AG09309 (cell line): ENCODE measurements at places on chromosomes 7 and 10.

DNA sequence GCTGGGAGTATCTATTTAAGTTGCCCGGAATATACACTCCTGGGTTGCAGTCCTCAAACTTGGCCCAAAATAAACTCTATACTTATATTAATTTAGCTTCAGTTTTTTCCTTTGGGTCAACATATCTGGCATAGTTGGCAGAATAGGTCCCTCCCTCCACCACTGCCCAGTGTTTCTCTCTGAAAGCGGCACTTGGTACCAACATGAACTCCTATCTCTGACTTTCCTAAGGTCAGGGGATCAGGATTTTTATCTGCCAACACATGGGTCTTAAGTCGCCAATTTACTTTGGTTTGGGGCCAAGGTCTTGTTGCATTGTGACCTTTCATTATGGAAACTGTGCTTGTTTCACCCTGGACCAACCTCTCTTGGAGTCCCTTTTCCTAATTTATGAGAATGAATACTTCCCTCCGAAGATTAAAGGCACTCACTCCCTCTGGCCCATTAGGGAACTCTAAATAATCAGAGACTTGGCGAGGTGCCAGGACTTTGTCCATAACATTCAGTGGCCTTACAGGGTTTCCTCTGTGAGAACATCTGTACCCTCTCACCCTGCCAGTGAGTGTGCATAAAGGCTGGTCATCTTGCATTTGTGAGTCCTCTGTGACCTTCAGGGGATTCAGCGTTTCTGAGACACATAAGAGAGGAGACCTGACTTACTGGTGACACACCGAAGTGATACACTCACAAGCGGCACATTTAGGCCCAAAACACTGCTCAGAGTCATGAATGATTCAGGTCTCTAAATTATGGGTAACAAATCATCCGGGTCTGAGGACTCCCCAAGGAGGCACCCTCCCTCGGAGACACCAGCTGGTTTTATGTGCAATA lies 19.7 kb upstream of the FKBP9 start:
- DNase-seq: no peak

GRCh38 chr10:89644691-89644966 lies 413 bp downstream of the PANK1 start:
- no peak for DNase-seq

- no peak for DNase-seq
These were observed 23.4 kb upstream of the ABCB4 start for GRCh38 chr7:87498893-87499292.

DNA sequence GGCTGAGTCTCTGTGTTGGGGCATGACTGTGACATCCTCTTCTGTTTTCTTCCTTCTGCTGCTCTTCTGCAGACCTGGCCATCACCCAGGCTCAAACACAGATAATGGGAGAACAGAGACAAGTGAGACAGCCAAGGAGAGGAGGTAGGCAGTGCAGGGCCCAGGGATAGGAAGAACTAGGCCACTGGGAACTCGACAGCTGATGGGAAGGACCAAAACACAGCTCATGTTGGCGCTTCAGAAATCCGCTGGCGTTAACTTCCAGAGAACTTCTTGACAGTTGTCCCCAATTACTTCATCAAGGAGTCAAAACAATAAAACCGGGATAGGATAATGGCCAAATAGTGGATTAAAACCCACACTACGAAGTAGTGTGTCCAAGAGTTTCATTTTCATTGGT lies 97.0 kb upstream of the PALS2 start:
- no peak for DNase-seq

DNA sequence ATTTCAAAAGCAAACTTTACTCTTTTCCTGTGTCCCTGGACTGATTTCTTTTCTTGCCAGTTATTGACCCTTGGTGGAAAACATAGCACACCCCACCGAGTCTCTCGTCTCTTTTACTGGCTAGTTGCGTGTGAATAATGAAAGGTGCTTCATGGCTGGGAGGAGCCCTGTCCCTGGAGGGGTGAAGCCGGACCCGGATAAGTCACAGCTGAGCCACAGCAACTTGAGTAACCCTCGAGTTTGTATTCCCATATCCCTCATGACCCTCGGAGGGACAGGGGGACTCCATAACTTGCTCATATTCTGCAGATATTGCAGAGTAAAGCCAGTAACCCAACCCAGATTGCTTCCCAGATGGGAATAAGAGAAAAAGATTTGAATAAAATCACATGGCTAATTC lies 147.5 kb upstream of the FRMD4A start:
- no peak for DNase-seq

- DNase-seq: no peak
These were observed 7.9 kb downstream of the PKD1L1 start for GRCh38 chr7:47940088-47941013.

DNA sequence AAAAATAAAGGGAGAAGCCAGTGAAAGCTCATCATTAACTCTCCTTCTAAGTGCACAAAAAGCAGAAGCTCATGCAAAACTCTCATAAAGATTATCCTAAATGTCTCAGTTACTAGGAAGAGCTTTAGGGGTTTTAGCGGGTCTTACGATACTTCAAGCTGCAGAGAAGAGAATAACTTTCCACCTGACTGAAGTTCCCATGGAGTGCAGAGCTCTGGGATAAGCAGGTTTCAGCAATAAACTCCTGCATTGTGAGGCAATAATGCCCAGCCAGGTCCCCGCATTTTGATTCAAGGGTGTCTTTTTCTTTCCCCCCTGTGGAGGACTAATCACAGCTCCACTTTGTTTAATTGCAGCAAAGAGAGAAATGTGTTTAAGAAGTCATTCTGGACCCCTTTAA lies 241.9 kb upstream of the SP8 start:
- no peak for DNase-seq

DNA sequence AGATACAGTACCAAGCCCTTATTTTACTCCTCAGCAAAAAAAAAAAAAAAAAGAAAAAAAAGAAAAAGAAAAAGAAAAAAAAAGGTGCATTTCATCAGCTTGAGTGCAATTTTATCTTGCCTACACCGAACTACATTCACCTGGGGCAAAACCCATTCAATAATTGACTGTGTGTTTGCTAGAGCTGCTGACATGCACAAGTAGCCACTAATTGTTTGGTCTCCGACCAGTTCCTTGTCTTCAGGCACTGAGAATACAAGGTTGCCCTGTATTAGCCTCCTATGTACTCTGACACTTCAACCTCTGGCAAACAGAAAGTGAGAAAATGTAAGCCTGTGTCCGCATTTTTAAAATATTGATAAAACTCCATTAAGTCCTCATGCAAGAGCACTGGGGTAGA lies 1579.4 kb upstream of the LRRTM3 start:
- DNase-seq: no peak
